ENCODE measurements at places on chromosomes 7 and 10.

GRCh38 chr10:5373307-5373706, 8.5 kb downstream of the UCN3 start:
- no peak for DNase-seq

DNA sequence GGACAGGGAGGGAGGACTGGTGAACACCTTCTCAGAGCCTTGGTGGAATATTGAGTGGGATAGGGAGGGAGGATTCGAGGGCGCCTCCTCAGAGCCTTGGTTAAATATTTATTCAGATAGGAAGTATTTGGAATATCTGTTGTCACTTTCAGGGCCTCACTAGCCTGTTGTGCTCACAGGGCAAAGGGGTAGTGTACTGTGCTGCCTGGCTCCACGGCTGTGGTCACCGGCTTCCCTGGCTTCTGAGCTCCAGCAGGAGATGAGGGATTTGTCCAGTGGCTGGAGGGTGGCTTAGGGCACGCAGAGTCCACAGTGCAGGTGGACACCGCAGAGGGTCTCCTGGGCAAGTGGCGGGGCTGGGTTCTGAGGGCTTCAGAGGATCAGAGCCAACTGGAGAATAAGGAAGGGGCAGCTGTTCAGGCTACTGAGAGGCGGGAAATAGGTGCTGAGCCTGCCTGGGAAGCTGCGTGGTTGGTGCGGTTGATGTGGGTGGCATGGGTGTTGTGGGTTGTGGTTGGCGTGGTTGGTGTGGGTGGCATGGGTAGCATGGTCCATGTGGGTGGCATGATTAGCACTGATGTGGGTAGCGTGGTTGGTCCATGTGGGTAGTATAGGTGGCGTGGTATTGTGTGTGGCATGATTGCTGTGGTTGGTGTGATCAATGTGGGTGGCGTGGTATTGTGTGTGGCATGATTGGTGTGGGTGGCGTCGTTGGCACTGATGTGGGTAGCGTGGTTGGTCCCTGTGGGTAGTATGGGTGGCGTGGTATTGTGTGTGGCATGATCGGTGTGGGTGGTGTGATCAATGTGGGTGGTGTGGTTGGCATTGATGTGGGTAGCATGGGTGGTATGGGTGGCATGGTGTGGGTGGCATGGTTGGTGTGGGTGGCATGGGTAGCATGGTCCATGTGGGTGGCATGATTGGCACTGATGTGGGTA, 16.7 kb downstream of the INPP5A start:
- DNase-seq: no peak

- no peak for DNase-seq
Observed at GRCh38 chr7:92116949-92117348, 17.3 kb downstream of the CYP51A1 start.

GRCh38 chr10:17905491-17905890, 46.2 kb upstream of the SLC39A12 start:
- DNase-seq: no peak

GRCh38 chr7:151459726-151460473, 20.0 kb upstream of the CRYGN start:
- DNase-seq: no peak

- DNase-seq: peak; percentile 10
Observed at GRCh38 chr7:13057462-13058200, 370.2 kb downstream of the ARL4A start.

All from inflammatory macrophage (primary cell).